Stimulated activated CD4-positive, alpha-beta T cell treated with anti-CD3 and anti-CD28 coated beads, Interleukin-1b, Interleukin-23, amount 100 ng/mL, for 4 hours (primary cell): ENCODE measurements at places on chromosomes 4 and X.

- no peak for DNase-seq
Observed at GRCh38 chrX:21766101-21766500, 8.2 kb upstream of the SMPX start.

- DNase-seq: no peak
Observed at GRCh38 chr4:151067316-151067970, 32.0 kb upstream of the RPS3A start.

DNA sequence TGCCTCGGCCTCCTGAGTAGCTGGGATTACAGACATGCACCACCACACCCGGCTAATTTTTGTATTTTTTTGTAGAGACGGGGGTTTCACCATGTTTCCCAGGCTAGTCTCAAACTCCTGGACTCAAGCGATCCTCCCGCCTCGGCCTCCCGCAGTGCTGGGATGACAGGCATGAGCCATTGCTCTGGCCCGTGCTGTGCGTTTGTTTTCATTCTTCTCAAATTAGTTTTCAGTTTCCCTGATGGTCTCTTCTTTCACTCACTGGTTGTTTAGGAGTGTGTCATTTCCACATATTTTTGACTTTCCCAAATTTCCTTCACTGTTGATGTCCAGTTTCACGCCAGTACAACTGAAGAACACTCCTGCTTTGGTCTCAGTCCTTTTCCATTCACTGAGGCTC lies 31.8 kb downstream of the SH3TC1 start:
- DNase-seq: no peak

GRCh38 chr4:30728311-30728710 lies 8.1 kb downstream of the PCDH7 start:
- DNase-seq: no peak

DNA sequence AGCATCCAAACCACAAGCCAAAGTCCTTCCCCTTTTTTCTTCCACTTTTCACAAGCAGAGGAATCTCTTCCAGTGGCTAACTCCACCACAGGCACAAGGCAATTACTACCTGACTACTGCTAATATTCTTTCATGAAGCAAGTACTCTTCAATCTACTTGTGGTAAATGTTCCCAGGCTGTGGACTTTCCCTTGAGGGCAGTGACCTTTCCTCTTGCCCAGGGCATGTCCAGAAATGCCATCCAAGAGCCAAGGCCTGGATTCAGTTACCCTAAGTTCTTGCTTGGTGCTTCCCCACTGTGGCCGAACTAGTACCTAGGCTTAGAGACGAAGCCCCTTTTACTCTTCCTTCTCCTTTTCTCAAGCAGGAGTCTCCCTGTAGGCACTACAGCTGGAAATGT lies 400.7 kb downstream of the DCAF12L2 start:
- no peak for DNase-seq

DNA sequence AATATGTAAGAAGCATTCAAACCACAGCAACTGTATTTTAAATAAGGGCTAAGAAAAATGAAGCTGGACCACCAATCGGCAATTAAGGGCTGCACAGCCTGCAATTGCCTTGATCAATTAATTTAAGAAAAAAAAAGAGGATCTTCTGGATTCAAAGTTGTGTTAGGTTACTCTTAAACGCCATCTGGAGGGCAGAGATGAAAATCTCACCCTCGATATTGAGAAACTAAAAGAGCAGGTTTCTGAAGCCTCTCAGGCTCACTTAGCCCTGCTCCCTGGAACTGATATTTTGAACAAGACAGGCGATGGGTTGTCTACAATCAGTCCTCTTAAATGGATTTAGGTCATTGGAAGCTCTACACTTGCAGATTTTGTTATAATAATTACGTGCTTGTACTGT lies 579.4 kb downstream of the GRXCR1 start:
- DNase-seq: no peak

DNA sequence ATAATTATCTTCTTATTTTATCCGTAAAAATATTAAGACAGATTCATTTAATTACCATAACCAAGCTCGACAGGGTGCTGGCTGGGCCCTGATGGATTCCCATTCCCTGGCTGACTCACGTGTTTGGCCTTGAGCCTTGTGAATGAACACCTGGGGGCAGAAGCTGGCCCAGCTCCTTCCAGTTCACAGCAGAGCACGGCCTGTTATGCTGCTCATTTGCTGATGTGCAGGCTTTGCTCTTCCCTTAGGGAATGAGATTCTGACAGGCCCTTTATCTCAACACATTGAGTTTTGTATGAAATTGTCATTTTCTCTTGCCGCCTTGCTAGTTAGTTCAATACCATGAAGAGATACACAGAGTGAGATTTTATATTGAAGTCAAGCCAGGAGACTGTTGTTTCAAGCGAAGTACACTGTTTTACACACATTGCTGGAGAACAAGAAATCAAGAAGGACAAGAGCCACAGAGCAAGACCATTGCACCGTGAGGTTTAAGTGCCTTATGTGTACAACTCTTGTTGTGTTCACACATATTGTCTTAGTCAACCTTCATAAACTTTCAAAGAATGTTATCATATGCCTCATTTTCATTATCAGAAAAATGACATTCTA lies 1583.3 kb downstream of the STIM2 start:
- no peak for DNase-seq

DNA sequence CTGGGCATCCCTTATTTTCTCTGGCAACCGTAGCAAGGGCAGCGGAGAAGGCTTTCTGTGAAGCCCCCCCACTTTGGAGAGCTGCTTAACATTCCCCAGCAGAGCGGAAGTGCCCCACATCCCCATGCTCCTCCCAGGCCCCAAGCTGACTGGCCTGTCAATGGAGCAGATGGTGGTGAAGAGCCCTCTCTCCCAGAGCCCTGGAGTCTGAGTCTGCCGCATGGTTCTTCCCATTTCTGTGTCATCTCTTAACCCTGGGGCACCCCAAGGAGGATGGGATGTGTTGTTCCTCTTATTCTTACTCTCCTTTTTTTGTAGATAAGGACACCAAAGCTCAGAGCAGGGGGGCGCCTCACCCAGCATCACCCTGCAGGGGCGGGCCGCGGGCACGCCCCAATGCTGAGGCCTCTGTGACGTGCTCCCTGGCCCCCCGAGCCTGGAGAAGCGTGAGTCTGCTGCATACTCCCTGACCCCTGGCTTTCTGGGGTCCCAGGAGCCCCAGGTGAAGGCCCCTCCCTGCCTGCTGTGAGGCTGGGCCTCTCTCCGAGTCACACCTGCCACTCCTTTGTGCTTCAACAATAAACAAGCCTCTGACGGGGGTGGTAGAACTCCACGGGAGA lies 35.9 kb downstream of the ADRA2C start:
- DNase-seq: no peak

DNA sequence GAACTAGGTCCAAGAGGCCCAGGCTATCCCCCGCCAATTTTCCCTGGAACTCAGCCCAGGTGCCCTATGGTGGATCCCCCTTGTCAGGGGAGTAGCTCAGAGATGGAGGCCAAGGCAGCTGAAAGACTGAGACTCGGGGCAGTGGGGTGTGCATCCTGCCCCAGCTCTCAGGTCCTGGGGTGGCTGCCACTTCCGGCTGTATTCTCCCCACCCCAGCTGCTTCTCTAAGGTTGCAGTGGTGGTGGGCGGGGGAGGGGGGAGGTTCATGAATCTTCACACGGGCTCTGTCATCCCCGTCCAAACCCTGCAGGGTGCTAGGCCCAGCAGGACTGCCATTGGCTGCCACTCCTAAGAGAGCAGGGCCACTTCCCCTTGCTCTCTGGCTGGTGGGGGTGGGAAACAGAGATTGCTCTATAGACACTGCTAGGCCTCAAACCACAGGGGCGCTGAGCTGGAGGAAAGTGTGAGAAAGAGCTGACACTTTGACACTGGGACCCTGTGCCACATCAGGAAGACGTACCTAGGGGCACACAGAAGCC lies 1.5 kb downstream of the SASH3 start:
- DNase-seq: peak; percentile 59

DNA sequence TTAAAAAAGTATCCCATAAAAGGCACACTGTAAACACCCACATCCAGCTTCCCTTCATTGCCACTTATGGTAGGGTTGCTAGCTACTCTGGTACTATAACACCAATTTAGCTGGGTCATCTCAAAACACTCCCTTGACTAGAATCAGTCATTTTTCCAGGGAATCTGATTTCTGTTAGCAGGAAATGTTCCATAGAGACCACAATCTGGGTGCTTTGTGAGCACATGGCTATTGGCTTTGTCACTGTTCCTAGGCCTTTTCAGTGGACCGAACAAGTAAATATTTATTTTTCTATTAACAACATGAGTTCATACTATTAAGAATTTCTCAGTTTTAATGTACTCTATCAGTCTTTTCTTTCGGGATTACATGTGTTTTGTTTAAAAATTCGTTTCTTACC lies 404.7 kb upstream of the GNPDA2 start:
- no peak for DNase-seq

GRCh38 chrX:30713061-30713525 lies 59.9 kb downstream of the GK start:
- peak; percentile 17 for DNase-seq

GRCh38 chr4:84596826-84597225 lies 13.9 kb downstream of the CDS1 start:
- DNase-seq: no peak

DNA sequence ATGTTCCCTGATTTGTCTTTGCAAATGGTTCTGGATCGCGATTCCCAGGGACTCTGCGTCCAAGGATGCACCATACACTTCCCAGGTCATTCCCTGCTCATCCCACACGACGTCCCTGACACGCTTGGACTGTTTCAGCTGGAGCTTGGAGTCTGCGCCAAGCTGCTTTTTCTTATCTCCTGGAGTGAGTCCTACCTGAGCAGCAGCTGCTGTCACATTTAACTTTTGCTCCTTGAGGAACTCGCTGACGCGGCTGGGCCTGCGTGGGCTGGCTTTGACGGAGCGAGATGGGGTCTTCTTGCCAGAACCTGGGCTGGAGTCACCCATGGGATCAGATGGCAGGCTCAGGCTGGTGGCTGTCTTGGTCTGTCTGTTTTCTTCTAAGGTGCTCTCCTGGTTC lies 59.6 kb downstream of the GPRIN3 start:
- no peak for DNase-seq

- no peak for DNase-seq
Observed at GRCh38 chrX:9114245-9114644, 80.3 kb upstream of the FAM9B start.

GRCh38 chrX:136784231-136784630 lies 3.5 kb upstream of the ARHGEF6 start:
- DNase-seq: no peak
